ENCODE measurements at places on chromosomes 3 and 15.

DNA sequence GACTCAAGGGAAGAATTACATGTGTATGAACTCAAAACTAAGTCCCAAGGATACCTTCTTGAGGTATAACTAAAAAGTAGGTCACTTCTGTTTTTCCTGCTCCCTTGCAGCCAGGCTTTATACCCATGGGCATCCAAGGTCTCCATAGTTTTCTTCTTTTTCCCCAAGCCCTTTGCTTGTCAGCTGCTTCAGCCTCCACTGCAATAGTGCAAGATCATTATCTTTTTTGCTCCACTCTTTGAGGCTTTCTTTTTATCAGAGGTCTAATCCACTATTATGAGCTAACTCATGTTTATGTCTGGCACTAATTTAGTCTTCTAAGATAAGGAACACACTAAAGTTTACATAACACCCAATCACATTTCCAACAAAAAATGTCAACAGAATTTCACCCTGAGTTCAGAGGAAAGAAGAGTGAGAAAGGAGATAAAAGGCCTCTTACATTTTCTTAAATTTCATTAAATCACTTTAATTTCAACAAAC lies 121.2 kb upstream of the LSAMP start:
- DNase-seq, result no peak

GRCh38 chr15:88238618-88239430 lies 17.7 kb downstream of the NTRK3 start:
- no peak for DNase-seq

DNA sequence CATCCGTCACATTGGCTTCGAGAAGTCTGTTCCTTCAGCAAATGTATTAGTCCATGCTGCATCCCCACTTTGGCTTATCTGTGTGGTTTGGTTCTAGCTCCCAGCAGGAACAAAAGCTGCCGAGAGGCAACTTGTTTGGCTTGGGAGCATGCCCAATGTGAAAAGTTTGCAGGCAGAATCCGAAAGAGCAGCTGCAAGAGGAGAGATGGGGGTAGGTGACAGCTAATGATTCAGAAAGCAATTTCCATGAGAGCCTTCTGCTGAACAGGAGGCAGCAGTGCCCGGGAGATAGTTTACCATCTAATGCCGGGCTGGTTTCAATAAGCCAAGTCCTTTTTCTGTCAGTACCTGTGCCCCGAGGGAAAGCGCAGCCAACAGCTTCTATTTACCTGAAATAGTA lies 60.2 kb downstream of the GRM7 start:
- DNase-seq, result no peak

GRCh38 chr3:46489875-46490274 lies 7.9 kb upstream of the RTP3 start:
- no peak for DNase-seq

- no peak for DNase-seq
Measured at GRCh38 chr3:33030246-33030645, 66.7 kb downstream of the GLB1 start.

GRCh38 chr3:16313886-16314645 lies 49.1 kb downstream of the OXNAD1 start:
- DNase-seq, result no peak

- DNase-seq, result no peak
Measured at GRCh38 chr15:58951388-58952007, 18.0 kb upstream of the SLTM start.

GRCh38 chr15:66743703-66744536 lies 41.9 kb downstream of the SMAD6 start:
- no peak for DNase-seq

DNA sequence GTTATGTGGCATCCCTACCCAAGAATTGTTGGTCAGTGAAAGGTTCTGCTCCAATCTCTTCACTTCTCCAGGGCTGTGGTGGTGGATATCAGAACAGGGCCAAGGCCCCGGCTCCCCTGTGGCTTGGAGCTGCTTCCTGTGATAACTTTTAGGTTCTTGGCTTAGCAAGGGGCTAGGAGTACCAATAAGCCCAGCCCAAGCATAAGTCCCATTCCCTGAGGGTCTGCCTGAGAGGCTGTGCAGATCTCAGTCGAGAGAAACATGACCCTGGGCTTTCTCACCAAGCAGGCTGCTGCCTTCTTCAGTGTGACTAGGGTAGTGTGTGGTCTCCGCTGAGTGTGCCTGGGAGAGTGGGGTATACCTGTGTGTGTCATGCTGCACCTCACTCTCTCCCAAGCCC lies 7.1 kb downstream of the CLK3 start:
- no peak for DNase-seq

GRCh38 chr3:65854606-65855304 lies 184.0 kb downstream of the MAGI1 start:
- DNase-seq, result no peak

- DNase-seq, result no peak
Measured at GRCh38 chr15:38796589-38796988, 232.0 kb upstream of the RASGRP1 start.

DNA sequence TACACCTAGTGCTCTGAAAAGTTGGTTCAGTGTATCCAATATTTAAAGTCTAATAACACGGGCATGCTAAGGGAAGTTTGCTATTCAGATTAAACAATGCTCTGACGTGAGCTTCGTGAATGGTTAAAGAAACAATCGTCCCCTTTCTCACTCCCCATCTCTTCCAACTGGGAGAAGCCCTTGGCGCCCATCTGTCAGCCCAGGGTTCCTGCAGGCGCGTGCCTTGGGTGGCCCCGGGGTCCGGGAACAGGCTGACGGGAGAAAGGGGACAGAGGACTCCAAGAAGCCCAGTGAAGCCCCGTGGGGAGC lies 413 bp downstream of the SEC22C start:
- no peak for DNase-seq

DNA sequence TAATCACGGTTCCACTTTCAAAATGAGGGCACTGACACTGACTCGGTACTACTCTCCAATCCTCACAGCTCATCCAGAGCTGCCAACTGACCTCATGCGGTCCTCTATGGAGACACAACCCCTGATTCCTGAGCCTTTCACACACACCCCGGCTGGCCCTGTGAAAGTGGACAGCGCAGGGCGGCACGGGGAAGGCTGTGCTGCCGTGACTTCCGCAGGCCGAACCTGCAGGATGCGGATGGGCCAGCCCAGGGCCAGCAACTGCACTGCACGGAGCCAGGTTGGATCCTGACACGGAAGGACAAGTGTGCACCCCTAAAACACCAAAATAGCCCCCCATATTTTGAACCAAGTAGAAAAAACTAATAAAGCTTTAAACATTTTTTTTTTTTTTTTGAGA lies 41.0 kb downstream of the IQSEC1 start:
- DNase-seq, result no peak

GRCh38 chr3:17352620-17353019 lies 389.8 kb downstream of the TBC1D5 start:
- no peak for DNase-seq

DNA sequence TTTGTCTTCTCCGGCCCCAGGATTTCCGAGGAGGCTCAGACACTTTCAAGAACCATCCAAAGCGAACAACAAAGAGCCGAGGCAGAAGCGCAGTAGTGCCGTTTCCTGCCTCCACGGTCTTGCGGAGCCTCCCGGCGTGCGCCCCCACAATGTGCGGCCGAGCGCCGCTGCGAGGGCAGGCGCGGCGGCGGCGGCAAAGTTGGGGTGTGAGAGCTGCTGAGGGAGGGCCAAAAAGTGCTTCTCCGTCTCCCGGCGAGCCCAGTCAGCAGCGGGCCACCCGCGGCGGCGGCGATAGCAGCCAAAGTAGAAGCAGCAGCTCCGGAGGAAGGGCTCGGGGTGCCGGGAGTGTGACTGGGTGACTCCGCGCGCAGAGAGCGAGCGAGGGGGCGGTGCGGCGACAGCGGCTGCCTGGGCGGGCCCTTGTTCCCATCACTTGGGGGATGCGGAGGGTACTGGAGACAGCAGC lies 749.1 kb downstream of the ROBO1 start:
- DNase-seq, result peak; percentile 54

- DNase-seq, result no peak
Measured at GRCh38 chr3:33104803-33105202, 7.9 kb upstream of the GLB1 start.

- no peak for DNase-seq
Measured at GRCh38 chr3:149509526-149509925, 35.0 kb downstream of the TM4SF4 start.

DNA sequence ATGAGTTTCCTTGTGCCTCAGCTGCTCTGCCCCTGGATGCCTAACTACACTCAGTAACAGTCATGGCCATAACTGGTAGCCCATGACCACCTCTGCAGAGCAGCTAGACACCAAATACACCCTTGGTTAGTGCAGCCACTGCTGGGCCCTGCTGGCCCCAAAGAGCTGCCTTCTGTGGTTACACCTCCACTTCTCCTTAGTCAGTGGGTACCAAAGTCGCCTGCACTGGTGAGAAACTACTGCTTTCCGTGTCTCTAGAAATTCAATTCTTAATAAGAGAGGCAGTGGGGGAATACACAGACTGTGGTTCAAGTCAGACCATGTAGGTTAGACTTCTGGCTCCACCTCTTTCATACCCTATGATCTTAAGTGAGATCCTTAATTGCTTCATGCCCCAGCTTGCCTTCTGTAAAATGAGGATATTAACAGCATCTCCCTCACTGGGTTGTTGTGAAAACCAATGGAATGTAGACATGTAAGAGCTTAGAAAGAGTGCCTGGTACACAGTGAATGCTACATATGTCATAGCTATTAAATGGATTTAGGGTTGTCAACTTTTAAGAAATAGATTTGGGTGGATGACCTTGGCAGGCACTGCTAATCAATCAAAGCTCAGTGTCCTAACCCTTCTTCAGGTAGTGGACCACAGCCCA lies 18.2 kb downstream of the HEG1 start:
- DNase-seq, result no peak

DNA sequence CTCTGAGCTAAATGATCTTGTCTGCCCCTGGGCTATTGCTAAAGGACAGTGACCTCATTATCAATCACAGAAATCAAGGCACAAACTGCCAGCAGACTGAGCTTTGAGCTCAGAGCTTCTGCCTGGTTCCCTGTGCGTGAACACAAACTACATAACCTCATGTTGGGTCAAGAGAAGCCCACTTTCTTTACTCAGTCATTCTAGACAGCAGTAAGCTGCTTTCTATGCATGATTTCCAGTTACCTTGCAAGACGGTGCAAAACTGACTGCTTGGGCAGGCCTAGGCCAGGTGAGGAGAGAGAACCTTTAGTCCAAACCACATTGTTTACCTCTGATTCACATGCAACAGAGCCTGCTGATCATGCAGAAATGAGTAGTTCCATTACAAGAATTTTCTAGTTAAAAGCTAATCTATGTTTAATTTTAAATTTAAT lies 75.1 kb downstream of the ARRDC4 start:
- DNase-seq, result no peak

GRCh38 chr3:42710323-42711021 lies 7.9 kb upstream of the HHATL start:
- no peak for DNase-seq

DNA sequence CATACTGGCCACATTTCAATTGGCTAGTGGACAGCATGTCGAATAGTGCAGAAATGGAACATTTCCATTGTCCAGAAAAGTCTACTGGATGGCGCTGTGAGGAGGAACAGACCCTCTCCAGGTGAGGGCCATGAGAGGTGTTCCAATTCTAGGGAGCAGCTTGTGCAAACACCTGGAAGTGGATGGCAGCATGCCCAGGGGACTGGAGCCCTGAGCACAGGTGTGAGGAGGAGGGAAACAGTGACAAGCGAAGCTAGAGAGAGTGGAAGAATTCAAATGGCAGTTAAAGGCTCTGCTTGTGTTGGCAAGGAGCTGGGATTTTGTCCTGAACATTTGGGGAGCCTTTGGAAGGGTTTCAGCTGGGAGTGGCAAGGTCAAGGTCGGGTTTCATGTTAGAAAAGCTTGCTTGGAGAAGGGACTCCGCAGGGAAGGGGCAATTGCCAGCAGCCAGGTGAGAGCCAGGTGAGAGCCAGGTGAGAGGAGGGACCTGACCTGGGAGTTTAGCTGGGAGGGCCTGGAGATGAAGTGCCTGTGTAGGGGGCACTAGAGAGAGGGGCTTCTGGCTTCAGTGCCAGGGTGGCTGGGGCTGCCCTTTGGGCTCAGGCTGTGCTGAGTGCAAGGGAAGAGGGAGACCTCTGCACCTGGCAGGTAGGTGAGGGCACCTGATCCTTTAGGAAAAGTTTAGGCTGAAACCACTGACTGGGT lies 93.8 kb downstream of the LINGO1 start:
- DNase-seq, result no peak

DNA sequence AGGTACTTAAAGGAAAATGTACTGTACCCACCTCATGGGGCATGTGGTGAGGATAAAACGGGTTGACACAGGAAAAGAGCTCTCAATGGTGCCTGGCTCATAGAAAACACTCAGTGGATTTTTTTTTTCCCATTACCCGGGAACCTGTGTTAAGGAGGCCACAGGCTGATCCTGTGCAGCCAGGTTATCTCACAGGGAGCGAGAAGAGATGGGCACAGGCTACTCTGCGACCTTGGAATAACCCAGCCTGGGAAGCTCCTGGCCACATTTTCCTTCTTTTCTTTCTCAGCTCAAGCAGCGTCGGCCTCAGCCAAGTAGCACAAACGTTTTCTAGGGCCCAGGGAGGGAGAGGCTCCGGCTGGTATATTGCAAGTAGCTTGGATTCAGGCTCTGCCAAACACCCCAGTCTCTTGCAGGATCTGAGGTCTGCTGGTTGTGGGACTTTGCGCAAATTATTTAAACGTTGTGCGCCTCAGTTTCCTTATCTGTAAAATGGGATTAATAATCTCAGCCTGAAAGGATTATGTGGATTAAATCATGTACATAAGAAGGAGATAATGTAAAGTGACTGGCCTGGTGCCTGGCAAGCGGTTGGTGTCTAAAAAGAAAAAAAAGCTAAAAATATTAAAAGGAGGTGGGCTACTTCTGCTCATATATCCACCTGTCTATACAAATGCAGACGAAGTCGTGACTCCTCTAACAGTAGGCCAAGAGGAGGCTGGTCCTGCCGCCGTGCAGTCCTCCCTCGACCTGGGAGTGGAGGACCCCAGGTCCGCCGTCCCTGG lies 2.2 kb downstream of the FURIN start:
- DNase-seq, result peak; percentile 40

GRCh38 chr15:76495487-76495886 lies 158.9 kb downstream of the ISL2 start:
- no peak for DNase-seq

GRCh38 chr3:4826237-4827100 lies 152.8 kb upstream of the BHLHE40 start:
- no peak for DNase-seq

Data from stimulated activated naive CD8-positive, alpha-beta T cell treated with anti-CD3 and anti-CD28 coated beads, Interleukin-15, amount 100 ng/mL, for 72 hours (primary cell).